ENCODE measurements at places on chromosomes 16 and 17.

DNA sequence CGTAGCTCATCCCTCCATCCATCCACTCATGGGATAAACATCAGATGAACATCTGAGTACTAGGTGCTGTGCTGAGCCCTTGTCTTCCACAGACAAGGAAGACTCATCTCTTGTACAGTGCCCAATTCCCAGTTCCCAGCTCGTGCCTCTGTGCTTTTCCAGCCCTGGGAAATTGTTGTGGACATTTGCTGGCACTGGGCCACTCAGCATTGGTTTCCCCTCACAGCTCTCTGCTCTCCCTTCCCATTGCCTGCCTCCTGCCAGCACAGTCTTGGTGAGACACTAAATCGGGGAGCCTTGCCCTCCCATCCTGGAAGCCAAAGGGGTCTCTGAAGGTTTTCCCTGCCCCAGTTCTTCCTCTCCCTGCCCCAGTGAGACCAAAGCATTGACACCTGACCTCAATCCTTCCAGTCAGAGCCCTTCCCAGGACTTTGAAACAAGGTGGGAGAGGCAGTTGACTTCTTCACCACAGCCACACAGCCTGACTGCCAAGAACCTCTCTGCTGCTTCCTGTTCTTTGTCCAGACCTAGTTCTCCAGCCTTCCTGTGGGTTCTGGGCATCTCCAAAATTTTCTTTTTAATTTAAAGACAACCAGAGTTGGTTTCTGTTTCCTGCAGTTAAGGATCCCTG lies 50.2 kb downstream of the WSB1 start:
- DNase-seq = no peak

GRCh38 chr16:79651363-79651762 lies 50.8 kb upstream of the MAF start:
- DNase-seq = no peak

GRCh38 chr17:77214743-77215142 lies 74.0 kb downstream of the SEC14L1 start:
- peak; percentile 32 for DNase-seq

DNA sequence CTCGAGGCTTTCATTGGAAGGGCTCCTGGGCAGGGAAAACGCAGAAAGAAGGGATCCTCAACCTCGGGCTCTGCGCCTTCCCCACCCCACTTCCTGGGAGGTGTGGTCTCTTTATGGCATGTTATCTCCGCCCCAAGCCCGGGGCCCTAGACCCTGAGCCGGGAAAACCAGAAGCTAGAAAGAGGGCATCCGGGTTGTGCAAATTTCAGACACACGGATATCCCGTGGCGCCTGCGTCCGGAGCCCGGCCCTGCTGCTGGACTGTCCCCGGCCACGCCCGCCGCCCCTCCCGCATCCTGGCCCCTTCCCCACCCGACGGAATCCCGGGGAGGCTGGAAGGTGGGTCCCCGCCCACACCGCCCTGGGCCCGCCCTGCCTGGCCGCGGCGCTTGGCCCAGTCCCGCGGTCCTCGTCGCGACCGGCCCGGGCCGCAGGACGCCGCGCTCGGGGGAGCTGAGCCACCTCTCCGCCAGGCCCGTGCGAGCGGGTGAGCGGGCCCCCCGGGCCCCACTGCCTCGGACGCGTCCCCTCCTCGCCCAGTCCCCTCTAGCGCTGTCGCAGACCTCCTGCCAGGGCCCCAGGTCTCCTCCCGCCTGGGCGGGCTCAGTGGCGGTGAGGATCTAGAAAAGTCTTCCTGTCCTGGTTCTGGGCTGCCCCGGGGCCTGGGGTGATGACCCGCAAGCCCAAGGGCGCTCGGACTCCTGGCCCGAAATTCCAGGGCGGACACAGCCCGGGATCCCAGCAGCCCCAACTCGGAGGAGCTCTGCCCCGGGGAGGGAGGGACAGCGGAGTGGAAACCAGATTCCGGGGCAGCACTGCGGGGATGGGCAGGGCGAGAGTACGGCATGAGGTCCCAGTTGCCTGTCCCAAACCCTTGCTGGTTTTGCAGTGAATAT lies at the start of gene SLC16A5:
SLC16A5 (plus strand) TSS at position 397 of the 896 bp plus-strand sequence. CDS start 5,683 bp downstream, outside the sequence.
- peak; percentile 89 for DNase-seq

DNA sequence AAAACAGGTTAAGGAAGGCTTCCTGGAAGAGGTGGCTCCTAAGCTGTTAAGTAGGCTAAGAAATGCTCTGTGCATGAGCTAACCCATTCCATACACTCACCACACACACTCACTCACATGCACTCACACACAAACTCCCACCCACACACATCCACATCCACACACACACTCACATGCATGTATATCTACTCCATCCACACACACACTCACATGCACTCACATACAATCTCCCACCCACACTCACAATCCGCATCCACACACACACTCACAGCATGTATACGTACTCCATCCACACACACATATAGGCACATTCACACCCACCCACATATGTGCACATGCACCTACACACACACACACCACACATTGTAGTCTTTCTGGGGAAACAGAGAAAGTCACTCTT lies 89.3 kb upstream of the HNF1B start:
- DNase-seq = no peak

GRCh38 chr16:11190588-11191560 lies 65.1 kb downstream of the SOCS1 start:
- no peak for DNase-seq

GRCh38 chr16:89711601-89712273 lies 9.0 kb downstream of the VPS9D1 start:
- DNase-seq = no peak

GRCh38 chr16:65219786-65220185 lies 97.9 kb upstream of the CDH11 start:
- DNase-seq = no peak

- DNase-seq = no peak
Observed at GRCh38 chr17:34899643-34900291, 61.5 kb downstream of the CCT6B start.

GRCh38 chr17:74960570-74961342 lies 11.8 kb downstream of the HID1 start:
- DNase-seq = no peak

- no peak for DNase-seq
Observed at GRCh38 chr16:7452090-7452489, 119.4 kb downstream of the RBFOX1 start.

DNA sequence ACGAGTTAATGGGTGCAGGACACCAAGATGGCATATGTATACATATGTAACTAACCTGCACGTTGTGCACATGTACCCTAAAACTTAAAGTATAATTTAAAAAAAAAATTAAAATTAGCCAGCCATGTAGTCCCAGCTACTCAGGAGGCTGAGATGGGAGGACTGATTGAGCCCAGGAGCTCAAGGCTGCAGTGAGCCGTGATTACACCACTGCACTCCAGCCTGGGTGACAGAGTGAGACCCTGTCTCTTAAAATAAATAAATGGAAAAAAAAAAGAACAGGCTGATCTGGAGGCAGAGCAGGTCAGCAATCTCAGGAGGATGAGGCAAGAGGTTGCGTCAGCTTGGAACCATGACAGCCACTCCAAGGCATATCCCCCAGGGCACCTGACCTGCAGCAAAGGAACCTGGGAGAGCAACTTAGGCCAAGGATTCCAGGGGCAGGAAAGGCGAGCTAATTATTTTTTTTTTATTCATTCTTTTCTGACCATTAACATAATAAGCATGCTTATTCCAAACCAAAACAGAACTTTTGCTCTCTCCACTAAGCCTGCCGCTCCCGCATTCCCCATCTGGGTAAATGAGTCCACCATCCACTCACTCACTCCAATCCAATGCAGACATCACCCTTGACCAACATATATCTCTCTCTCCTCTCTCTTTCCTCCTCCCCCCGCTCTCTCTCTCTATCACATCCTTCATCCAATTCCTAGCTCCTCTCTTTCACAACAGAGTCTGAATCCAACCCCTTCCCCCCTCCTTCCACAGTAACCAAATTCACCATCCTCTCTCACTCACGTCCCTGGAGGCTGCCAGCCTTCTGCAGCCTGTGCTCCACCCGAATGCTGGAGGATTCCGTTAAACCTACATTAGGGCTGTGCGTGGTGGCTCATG lies 47.7 kb downstream of the TK2 start:
- DNase-seq = no peak

- DNase-seq = no peak
Observed at GRCh38 chr17:49647256-49647585, 30.7 kb downstream of the SPOP start.

- DNase-seq = no peak
Observed at GRCh38 chr16:59527206-59527997, 793.3 kb upstream of the GOT2 start.

GRCh38 chr17:29349409-29349808 lies 40.8 kb upstream of the TAOK1 start:
- no peak for DNase-seq

DNA sequence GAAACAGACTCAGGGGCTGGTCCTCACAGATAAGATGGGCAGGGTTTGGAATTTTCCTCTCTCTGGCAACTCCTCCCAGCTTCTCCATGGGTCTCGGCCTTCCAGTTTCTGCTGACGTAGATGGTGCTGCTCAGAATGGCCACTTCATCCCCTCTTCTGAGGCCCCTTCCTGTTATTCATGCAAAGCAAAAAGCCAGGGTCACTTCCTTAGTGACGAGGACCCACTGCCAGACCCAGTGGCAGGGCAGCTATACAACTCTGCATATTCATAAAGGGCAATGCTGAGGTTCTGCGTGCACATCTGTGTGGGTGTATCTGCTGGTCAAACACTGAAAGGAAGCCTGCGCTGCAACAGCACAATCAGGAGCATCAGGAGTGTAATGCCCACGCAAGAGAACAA lies 108.8 kb downstream of the WSCD1 start:
- DNase-seq = no peak

DNA sequence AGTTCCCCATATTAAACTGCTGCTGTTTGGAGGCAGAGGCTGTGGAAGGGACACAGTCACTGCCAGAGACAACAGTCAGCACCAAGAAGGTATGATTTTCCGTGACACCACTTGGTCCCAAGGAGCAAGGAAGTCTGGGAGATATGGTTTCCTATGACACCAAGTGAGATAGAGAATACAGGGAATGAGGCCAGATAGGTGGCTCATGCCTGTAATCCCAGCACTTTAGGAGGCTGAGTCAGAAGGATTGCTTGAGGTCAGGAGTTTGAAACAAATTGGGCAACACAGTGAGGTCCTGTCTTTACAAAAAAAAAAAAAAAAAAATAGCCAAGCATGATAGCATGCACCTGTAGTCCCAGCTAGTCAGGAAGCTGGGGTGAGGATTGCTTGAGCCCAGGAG lies 90.8 kb downstream of the ABCC12 start:
- DNase-seq = no peak

DNA sequence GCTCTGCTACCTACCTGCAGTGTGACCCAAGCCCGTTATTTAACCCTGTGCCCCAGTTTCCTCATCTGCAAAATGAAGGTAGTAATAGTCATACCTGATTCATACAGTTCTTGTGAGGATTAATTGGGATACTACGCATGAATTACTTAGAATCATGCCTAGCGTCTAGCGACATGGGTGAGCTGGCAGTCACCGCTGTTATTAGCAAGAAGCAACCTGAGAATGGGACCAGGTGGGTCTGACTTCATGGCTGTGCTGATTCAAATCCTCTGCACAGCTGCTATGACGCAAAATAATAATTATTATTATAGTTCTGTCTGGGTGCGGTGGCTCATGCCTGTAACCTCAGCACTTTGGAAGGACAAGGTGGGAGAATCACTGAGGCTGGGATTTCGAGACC lies 7.9 kb downstream of the SOCS1 start:
- no peak for DNase-seq

- DNase-seq = no peak
Observed at GRCh38 chr16:53056392-53056881, 1.6 kb downstream of the CHD9 start.

GRCh38 chr16:66832190-66832589 lies 1.4 kb upstream of the NAE1 start:
- DNase-seq = no peak

DNA sequence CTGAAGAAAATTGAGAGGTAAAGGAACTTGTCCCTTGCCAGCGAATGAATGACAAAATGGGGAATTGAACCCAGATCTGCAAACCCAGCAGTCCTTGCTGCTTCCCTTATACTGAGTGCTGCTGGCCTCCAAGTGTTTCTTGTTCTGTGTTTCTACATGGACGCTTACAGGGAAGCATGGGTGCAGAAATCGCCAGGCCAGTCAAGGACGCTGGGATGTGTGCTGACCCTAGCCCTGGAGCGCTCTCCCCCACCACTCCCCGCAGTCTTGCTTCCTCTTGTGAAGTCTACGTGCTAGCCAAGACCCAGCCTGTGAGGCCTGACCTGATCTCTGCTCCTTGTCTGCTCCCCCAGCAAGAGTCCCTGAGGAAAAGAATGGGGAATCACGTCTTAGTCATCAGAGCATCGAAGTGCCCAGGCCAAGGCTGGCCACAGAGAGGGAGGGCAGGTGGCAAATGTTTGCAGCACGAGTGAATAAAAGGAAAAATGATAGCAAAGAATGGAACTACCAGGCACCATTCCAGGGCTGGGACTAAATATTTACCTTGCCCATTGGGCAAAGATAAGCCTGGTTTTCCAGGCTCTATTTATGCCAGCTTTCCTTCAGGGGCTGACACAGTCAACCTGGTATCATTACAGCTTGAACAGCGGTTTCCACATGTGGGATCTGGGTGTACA lies 17.4 kb downstream of the CA4 start:
- no peak for DNase-seq

DNA sequence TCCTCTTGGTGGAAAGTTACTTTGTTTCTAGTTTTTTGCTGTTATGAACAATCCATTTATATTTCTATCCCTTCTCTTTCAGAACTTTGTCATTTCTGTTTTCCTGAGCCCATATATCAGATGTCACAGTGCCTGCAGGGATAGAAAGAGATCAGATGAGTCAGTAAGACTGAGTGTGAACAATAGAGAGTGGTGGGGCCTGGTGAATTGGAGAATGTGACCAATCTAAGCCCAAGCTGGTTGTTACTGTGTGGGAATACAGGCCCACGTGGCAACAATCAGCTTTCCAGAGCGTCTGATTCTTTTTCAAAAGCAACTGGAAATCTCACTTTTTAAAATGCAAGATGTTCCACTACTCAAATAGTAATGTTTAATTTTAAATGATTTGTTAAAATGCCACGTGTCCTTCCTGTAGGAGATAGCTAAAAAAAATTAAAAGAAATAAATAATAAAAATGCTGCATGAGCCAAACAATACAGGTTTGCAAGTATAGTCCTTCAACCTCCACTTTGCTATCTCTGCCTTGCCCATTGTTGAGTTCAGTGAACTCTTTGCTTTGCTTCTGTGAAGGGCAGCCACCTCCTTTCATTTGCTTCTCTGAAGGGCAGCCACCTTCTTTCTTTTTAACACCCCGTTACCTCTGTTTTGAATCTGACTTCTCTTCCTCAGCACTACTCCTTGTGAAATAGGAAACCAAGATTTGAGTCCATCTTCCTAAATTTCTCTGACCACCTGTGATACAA lies 9.6 kb downstream of the DCTN5 start:
- no peak for DNase-seq

- DNase-seq = no peak
Observed at GRCh38 chr16:85204242-85205010, 92.2 kb upstream of the CIBAR2 start.

Data from SW 1271 (cell line).